Right renal pelvis (tissue), 4 donors: ENCODE measurements at places on chromosomes 5 and 9. TPM values are rescaled to one million over a fixed set of nuclear protein-coding genes. Genes with fewer than 3 reads are reported as not detected.

- DNase-seq = no peak
Observed at GRCh38 chr5:72561148-72561972, 54.1 kb upstream of the ZNF366 start.

PHPT1 gene
- 79.2 TPM for polyA plus RNA-seq

SLC25A2 gene
- 0.04 TPM for polyA plus RNA-seq

DNA sequence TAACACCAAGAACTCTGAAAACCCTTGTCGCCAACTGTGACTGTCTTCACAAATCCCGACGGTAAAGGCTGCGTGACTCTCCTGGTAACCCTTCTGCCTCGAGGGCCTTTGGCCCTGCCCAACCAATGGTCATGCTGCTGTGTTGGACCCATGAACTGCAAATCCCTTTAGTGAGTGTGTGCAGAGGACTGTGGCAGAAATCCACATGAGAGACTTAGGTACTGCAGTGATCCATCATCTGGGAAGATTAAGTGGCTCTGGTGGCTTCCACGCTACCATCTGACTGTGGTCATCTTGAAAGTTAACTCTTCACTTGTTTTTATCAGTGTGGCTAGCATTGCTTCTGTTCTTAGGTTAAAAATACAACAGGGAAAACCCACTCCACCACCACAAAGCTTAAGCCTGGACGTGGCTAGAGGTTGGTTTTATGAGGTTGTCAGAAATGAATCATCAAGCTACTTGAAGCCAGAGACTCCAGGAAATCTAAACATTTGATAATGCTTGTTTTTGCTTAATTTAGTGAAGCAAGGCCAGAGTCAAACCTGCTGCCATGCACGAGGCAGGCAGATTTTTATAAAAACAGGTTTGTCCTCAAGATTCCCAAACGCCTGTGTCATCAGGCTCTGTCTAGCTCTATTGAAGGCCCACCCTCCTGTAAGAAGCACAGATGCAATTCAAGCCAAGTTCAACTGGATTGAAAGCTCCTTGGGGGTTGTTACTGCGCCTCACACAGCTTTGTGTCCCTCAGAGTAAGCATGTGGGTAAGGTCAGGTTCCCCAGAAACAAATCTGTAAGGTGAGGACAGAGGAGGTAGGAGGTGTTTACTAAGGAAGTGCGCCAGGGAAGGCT, 52.7 kb upstream of the ERCC6L2 start:
- DNase-seq = no peak

DNA sequence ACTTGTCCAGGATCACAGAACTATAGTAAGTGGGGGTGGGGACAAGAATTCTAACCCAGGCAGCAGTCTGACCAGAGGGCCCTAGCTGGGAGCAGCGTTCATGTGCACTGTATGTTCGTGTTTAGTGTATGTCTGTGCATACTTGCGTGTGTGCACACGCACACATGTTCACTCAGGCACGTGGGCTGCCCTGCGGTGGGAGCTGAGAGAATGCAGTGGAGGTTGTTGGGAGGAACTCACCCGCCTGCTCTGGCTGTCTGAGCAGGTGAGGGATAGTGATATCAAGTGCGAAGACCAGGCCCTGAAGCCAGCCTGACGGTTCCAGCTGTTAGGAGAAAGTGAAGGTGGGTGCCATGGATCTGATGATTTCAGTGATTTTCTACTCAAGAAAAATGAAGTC, 942 bp downstream of the DCANP1 start:
- no peak for DNase-seq

PRSS3 gene
- polyA plus RNA-seq = 2.1 TPM

DNA sequence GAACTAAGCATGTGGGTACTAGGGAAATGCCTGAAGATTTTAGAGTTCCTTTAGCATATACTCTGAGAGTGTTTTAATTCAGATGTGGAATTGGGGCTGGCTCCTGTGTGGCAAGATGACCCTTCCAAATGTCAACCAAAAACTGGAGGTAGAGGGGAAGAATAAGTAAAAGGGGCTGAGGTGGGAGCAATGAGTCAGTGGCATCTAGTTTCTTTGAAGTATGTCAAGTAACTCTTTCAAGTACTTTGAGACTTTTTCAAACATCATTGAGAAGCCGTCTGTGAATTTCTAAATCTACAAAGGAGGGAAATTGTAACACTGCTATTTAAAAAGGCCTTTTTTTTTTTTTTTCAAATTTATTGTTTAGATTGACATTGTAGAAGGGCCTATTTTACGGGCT, 184.4 kb downstream of the MAN2A1 start:
- no peak for DNase-seq

ZBTB26 gene
- polyA plus RNA-seq = 23.1 TPM

PCDHGC3 gene
- 128 TPM for polyA plus RNA-seq
